ENCODE measurements at places on chromosomes 4 and X.
A peak's percentile ranks its signal among the peaks of the same experiment; 100 is the strongest.

GRCh38 chr4:37431417-37431743 lies 186.8 kb downstream of the NWD2 start:
- no peak for DNase-seq

GRCh38 chrX:24266996-24267395 lies 46.9 kb downstream of the SUPT20HL2 start:
- DNase-seq, result no peak

GRCh38 chrX:45164021-45164621 lies 36.6 kb downstream of the DIPK2B start:
- DNase-seq, result no peak

GRCh38 chr4:10013722-10014121 lies 7.6 kb downstream of the SLC2A9 start:
- DNase-seq, result peak; percentile 47

All from suppressor macrophage treated with lipopolysaccharide for 4 hours (primary cell).